ENCODE measurements at places on chromosomes 16 and 17.

DNA sequence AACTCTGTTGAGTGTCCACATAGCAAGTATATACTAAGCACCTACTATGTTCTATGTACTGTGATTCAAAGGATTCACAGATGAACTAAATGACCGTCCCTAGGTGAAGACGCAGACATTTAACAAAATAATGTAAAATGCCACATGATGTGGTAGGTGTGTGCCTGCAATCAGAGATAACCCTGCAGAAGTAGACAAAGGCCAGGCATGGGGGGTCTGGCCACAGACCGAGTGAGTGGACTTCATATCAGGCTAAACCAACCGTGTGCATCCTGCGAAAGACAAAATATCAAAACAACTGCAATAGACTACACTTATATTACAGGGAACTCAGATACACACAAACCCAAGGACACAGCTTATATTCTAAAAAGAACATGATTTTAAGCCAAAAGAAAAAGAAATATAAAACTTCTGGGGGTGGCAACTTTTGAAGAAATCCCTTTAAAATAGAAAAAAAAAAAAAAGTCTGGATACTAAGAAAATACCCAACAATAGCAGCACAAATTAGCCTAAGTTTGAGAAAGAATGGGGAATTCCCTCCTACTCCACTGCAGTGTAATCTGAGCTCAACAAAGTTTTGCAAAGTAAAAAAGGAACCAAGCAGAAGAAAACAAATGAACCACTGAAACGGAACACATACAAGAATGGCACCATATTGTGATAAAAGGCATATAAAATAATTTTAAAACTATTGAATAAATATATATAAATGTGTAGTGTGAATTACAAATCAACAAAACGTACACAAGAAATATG lies 12.3 kb downstream of the HSDL1 start:
- no peak for DNase-seq

GRCh38 chr17:27616414-27616813 lies 14.6 kb upstream of the LGALS9 start:
- no peak for DNase-seq

DNA sequence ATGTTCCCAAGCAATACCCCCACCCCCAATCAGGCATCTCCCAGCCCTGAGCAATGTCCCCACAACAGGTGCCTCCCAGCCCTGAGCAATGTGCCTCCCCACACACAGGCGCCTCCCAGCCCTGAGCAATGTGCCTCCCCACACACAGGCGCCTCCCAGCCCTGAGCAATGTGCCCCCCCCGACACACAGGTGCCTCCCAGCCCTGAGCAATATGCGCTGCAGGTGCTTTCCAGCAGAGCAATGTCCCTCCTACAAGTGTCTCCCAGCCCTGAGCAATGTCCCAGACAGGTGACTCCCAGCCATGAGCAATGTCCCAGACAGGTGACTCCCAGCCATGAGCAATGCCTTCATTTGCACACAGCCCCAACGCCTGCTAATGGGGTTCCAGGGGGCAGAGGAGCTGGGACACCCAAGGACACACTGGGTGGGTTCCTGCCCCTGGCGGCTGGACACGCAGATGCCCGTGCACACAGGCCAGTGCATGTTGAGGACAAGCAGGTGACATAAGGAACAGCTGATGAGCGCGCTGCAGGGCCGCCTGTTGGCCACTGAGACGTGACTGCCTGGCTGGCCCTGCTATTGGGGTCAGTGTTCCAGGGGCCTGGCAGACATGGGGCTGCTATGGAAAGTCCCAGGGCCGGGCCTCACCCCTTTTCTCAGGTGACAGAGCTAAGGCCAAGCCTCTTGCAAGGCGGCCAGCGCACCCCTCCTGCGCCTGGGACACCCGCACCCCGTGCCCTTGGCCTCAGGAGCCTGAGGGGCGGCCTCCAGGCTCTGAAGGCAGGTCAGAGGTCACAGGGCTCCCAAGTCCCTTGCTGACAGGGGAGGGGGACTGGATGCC lies 26.9 kb upstream of the PABPN1L start:
- no peak for DNase-seq

DNA sequence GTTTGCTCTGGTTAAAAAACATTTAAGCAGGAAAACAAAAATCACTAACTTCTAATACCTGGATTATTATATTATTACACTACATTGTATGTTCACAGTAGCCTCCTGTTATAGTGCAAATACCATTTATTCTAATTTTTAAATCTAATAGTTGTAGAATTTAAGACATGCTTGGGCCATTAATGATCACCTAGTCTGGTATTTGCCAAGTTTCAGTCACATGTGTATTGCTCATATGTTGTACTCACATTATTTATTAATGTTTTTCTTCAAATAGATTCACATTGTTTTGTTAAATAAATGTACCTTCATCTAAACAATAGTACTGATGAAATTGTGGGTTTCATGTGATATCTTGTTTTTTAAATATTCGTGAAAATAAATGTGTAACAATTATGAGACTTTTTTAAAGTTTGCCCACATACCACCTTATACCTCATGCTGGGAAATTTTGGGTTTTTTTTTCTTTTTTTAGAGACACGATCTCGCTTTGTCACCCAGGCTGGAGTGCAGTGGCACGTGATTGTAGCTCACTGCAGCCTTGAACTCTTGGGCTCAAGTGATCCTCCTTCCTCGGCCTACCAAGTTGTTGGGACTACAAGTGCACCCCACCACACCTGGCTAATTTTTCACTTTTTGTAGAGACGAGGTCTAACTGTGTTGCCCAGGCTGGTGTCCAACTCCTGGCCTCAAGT lies 5.9 kb downstream of the ZNF771 start:
- DNase-seq = no peak

- no peak for DNase-seq
These were observed 11.7 kb downstream of the TUBB3 start for GRCh38 chr16:89934611-89935553.

DNA sequence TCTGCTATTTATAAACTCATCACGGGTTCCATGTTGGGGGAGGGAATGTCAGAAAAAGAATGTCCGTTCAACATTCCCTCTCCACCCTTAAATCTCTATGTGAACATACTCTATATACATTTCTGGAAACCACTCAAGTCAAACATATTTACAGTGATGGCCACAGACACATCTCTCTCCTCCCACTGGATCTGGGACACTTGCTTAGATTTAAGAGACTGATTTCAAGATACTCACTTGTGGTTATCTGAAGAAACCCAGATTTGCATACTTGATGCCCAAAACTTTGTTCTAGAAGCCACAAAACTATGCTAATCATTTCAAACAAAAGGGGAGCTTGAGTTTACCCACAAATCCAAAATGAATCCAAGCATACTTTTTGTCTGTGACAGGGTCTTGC lies 182.9 kb upstream of the SOX9 start:
- DNase-seq = no peak

- DNase-seq = no peak
These were observed 1.2 kb downstream of the C16orf54 start for GRCh38 chr16:29744541-29745101.

- DNase-seq = no peak
These were observed 8.9 kb downstream of the NHERF2 start for GRCh38 chr16:2035431-2036199.

DNA sequence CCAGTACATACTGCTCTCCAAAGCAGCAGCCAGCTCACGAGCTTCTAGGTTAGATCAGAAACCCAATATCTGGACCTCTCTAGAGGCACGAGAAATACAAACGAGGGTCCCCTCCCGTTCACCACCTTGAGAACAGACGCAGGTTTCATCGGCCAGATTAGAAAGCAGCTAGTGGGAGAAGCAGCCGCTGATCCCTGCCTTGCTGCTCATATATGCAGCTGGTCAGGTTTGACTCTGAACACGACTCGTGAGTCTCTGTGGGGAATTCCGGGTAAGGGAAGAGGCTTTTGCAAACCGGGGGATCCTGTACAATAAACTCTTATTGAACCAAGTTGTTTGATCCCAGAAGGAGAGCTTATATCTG lies 1.6 kb downstream of the VAT1L start:
- no peak for DNase-seq

- DNase-seq = no peak
These were observed 4.3 kb downstream of the MYO1C start for GRCh38 chr17:1487939-1488825.

GRCh38 chr17:45888392-45888791 lies 6.0 kb upstream of the MAPT start:
- DNase-seq = no peak

GRCh38 chr17:17540278-17540906 lies 44.2 kb upstream of the RASD1 start:
- DNase-seq = no peak

GRCh38 chr16:80569440-80570105 lies 28.8 kb downstream of the DYNLRB2 start:
- DNase-seq = no peak
